Activated CD4-positive, alpha-beta T cell treated with anti-CD3 and anti-CD28 coated beads for 1 hour (primary cell): ENCODE measurements at places on chromosomes 3 and 15.

- no peak for DNase-seq
Observed at GRCh38 chr15:74206801-74207281, 4.3 kb upstream of the STRA6 start.

DNA sequence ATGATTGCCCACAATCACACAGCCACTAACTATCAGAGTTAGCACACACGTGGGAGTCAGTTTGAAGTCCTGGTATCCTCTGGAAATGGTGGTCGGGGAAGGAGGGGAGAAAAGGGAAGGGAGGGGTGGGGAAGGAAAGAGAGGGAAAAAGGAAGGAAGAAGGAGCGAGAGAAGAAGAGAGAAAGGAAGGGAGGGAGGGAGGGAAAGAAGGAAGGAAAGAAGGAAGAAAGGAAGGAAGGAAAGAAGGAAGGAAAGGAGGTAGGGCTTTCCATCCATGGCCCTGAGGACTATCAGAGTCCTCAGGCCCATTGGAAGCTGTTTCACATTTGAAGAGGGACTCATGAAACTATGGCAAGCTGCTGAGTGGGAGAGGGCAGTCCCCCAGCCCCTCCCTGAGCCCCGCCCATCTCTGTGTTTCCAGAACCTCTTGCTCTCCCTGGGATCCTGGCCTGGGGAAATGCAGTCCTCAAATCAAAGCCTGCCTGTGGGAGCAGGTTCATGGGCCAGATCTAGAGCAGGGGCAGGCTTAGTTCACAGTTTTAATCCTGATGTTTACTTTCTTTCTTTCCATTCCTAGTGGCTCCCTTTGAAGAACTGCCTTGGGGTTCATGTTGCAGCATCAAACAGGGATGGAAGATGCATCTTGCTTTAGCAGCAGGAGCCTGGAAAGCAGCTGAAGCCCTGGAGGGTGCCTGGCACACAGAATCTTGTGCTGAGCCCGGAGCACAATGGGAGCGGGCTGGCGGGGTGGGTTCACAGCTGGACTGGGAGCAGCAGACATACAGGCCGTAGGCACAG lies 66.1 kb upstream of the GLCE start:
- no peak for DNase-seq

- no peak for DNase-seq
Observed at GRCh38 chr3:181844211-181844610, 132.5 kb downstream of the SOX2 start.

- DNase-seq, result no peak
Observed at GRCh38 chr3:142963234-142963515, 299 bp downstream of the PAQR9 start.

GRCh38 chr3:86792316-86792715 lies 198.6 kb downstream of the VGLL3 start:
- no peak for DNase-seq

DNA sequence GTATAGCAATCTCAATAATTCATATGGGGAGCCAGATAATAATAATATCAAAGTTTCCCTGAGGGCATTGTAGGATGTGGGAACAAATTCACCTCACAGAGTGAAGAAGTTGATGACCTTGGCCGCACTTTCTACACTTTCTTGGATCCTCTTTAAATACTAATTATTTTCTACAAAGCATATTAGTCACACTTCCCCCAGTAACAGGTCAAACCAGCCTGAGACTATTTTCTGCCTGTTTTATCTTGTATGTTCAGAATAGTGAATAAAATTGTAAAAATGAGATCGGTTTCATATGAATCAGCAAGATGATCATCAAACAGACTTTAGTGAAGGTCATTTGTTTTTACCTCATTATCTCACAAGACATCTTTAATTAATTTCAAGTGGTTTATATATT lies 2.3 kb upstream of the OR5K3 start:
- no peak for DNase-seq

DNA sequence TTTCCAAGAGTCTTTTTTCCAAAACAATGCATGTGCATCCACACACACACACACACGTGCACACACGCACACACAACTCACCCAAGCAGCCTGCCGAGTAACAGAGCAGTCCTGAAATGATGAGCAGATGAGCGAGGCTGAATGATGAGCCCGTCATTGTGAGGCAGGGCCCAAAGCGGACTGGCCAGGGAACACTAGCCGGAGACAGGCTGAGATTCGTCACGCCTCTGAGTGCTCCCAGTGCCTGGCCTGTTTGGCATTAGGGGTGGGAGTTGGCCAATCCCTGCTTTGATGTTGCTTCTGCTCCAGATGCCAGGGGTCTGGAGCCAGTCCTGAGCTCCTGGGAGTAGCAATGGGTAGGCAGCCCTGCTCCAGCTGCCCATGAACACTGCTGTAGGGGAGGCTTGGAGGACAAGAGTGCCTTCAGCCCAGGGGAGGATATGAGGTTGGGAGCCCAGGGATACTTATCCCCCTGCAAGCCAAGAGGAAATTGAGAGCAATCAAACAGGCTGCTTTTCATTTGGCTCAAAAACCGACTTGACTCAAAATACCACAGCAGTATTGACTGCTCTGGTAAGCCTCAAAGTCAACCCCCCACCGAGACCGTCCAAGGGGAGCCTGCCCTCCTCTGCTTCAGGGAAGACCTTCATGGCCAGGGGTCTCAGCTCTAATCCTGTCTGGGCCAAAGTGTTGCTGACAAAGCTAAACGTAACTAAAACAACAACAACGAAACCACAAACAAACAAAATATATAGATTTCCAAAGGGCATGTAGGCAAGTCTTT lies 22.9 kb downstream of the COLQ start:
- DNase-seq, result no peak

- no peak for DNase-seq
Observed at GRCh38 chr3:50388016-50388719, 28.8 kb upstream of the TMEM115 start.

DNA sequence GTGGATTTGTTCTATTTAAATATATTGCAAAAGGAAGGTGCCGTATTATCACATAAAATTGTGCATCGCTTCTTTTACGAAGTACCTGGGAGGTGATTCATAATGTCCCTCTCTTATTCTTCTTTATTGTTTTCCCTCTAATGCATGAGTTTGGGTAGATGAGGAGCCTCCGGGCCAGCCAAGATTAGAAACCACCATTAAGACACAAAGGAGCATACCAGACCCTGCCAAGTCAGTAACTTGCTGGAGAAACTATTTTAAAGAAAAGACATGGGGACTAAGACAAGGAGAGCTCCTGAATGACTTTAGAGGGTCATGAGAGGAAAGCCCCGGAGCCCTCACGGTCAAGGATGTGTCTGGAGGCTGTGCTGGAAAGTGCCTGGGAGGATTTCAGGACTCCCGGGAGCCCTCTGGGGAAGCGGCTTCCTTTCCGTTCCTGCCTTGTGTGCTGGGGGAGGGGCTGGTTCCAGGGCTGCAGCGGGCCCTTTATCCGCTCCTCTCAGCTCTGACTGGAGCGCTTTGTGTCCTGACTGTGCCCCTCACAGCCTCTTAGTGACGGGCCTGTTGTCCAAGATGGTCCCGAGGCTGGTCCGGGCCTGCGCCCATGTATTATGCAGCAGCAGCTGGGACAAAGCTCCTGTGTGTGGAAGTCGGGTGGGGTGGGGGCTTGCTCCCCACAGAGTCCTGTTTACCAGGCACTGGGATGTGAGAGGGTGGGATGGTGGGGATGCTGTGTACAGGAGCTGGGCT lies 35.7 kb downstream of the CORO2B start:
- DNase-seq, result no peak

DNA sequence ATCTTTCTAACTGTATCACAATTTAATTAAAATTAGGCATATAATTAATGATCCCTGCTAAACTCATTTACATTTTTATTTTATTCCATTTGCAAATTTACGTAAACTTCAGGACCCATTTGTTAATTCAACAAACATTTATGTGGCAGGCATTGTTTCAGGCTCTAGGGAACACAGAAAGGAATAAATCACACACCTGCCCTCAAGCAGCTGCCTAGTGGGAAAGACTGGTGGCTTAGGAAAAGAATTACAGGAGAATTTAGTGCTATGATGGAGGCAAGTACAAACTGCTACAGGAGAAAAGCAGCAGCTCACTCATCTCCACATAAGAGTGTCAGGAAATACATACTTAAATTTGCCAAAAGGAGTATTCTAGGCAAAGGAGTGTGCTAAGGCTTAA lies 11.2 kb downstream of the CBLB start:
- DNase-seq, result no peak

GRCh38 chr3:141380987-141381386 lies 12.7 kb downstream of the ZBTB38 start:
- DNase-seq, result no peak

GRCh38 chr3:183692436-183692835 lies 5.2 kb upstream of the YEATS2 start:
- DNase-seq, result no peak

GRCh38 chr3:177061369-177061768 lies 135.9 kb downstream of the TBL1XR1 start:
- DNase-seq, result no peak

DNA sequence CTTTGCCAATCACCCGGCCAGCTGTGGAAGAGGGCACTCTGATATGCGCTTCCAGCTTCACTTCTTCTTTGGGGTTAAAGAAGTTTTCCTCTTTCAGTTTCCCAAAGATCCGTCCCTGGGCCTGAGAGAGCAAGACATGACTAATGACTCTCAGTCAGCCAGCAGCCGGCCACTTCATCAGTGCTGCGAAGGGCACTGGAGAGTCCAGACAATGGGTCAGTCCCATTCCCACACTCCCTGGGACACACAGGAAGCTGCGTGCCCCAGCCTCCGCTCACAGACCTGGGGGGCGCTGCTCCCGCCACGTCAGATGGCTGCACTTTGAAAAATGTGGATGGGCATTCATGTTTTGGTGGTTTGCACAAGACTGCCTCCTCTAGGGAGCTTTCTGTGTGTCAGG lies 63.3 kb downstream of the SENP2 start:
- no peak for DNase-seq

DNA sequence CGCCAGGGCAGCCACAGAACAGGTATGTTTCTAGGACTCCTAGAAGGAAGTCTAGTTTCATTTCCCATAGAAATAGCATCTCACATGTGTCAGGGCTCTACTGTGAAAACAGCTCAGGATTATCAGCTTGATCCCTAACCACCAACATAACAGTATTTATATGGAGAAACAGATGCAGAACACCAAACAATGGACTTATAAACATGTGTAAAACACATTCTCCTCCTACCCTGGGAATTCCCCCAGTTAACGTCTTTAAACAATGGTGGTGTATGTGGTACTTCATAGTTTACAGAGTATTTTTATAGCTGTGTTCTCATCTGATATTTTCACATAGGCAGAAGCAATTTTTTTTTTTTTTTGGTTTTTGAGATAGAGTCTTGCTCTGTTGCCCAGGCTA lies 9.7 kb downstream of the TNFSF10 start:
- DNase-seq, result no peak
